CD4-positive, alpha-beta T cell treated with Interleukin-10 for 1 hour (primary cell): ENCODE measurements at places on chromosomes 11 and 22.
A peak's percentile ranks its signal among the peaks of the same experiment; 100 is the strongest.

DNA sequence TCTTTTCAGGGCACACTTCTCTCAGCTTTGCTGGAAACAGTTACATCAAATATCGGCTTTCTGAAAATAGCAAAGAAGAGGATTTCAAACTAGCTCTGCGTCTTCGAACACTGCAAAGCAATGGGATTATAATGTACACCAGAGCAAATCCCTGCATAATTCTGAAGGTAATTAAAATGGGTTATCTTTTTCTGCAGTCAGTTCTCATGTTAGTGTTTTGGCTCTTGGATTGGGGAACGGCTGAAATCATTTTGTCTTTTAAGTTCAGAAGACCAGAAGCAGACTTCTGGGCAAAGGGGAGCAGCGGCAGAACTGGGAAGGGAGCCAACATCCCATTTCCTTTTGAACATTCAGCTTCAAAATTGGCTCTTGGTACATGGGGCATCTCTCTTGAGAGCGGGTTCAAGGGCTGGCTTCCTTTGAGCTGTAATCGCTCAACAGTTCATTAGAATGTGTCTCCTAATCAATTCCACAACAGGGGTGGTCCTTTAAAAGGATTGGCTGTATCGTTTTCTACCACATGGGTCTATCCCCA is 110.2 kb upstream of the MTNR1B start:
- no peak for DNase-seq

DNA sequence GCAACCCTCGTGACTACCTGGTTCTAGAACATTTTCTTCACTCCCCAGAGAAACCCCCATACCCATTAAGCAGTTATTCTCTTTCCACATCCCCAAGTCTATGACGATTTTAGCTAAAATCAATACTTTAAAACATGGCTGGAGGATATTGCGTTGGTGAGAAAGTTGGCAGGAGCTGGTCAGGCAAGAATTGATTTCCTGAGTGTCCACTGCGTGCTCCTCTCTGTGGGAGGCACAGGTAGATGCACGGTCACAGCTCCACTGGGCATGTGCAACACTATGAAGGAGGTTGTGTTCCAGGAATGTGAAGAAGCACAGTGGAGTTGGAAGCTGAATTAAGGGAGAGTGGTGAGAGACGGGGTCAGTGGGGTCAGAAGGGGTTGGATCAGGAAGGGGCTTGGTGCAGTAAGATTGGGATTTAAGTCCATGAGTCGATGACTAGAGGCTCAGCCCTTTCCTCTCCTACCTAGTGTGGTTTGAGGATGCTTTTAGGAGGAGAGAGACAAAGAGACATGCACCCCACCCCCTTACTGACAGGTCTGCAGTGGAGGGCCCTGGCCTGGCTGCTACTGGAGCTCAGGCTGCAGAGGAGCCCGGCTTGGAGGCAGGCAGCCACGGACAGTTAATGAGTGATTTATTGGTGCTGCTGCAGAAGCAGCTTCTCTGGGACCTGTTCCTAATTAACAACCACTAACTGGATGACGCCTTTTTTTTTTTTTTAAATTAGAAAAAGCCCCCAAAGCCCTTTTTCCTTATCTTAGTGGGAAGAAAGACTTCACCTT is 395.6 kb downstream of the TENM4 start:
- DNase-seq, result no peak

DNA sequence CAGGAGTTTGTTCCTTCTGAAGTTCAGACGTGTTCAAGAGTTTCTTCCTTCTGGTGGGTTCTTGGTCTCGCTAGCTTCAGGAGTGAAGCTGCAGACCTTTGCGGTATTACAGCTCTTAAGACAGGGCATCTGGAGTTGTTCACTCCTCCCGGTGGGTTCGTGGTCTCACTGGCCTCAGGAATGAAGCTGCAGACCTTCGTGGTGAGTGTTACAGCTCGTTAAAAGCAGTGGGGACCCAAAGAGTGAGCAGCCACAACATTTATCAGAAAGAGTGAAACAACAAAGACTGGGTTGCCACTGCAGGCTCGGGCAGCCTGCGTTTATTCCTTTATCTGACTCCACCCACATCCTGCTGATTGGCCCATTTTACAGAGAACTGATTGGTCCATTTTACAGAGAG is 373.1 kb downstream of the ETS1 start:
- DNase-seq, result no peak

DNA sequence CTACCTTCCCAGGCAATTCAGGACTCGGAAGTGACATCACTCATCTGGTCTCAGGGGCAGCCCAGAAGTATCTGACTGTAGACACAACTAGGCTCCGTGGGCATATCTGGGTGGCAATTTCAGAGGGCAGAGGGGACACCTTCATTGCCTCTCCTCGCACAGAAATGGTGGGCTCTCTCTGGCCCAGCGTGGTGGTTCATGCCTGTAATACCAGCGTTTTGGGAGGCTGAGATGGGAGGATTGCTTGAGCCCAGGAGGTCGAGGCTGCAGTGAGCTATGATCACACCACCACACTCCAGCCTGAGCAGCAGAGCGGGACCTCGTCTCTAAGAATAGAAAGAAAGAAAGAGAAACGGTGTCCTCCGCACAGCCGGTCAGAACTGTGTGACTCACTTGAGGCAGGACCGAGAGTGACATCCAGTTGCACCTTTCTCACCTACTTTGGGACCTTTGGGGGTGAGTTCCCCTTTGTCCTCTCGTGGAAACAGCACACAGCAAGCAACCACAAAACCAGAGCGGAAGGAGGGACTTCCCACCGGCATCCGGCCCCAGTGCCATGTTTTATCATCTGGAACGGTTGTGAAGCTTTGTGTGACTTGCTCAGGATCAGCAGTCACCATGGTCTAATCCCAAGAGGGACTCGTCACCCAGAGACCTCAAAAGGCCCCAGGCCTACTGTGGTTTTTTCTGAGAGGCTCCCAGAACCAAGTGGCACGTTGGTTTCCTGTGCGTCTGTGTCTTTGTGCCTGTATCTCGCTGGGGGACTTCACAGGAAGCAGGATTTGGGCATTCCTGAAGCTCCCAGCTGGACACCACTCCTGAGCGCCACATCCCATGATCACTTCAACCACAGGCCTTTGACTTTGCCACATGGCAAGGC is 38.4 kb upstream of the EMID1 start:
- peak; percentile 38 for DNase-seq

- no peak for DNase-seq
These were observed 14.2 kb upstream of the SSTR3 start for GRCh38 chr22:37226514-37226913.

DNA sequence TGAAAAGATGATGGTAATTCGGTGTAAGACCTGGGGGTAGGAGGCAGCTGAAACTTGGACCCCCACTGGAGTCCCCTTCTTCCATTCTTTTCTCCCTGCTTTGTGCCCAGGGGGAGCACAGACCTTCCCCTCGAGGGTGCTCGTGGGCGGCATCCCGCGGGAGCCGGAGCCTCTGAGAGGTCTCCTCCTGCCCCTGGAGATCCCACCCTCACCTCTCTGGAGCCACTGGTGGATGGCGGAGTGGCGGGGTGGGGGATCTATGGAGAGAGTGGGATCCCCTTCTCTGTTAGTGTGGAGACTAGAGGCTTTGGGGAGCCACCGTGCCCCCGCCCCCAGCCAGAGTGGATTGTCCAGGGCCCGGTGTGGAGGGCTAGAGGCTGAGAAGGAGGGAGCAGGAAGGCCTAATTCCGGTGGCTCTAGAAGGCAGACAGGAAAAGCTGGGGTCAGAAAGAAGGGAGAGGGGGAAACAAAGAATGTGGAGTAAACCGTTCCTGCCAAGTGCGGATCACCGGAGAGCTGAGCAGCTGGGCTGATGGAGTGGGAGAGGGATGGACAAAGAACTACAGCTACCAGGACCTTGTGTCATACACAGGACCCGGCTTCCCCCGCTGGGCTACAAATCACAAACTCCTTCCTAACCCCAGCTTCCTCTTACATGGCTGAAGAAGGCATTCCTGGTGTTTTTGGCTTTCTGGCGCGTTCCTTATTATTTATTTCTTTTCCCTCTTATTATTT is 41.9 kb downstream of the KCNJ1 start:
- no peak for DNase-seq

- DNase-seq, result no peak
These were observed 11.4 kb upstream of the ANKK1 start for GRCh38 chr11:113376156-113376555.

GRCh38 chr11:121071846-121072450 is 29.1 kb upstream of the TECTA start:
- no peak for DNase-seq

DNA sequence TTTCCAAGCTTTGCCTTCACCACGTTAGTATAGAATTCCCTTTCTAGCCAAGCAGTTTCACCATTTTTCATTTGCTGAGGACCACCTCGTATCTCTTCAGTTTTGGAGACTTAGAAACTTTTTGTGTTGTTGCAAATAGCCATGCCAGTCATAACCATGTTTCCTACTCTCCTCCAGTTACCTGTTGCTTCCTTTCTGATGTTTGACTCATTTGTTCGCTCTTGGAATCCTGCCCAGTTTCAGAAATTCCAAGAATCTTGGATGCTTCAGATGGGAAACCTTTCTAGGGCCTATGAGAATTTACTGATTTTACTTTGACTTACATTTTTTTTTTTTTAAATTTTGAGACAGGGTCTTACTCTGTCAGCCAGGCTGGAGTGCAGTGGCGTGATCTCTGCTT is 65.4 kb downstream of the PPP6R3 start:
- no peak for DNase-seq

GRCh38 chr11:58784995-58785394 is 53.3 kb upstream of the GLYAT start:
- DNase-seq, result no peak

GRCh38 chr11:43223026-43223425 is 88.8 kb upstream of the API5 start:
- no peak for DNase-seq

DNA sequence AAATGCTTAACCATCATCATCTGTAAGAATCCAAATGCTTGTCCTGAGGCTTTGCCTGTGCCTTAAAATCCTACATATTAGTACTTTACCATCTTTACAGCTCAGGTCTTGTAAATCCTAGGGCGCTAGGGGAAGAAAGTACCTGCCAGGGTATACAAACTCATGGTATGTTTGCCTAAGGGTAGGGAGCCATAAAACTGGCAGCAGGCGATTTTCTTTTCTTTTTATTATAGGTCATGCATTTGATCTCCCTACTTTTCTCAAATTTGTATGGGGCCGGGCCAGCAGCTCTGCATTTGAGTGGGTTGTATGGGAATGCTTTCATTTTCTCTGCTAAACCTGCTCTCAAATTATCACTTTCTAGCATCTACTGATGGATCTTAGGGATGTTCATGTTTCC is 24.0 kb upstream of the ZBED5 start:
- no peak for DNase-seq

DNA sequence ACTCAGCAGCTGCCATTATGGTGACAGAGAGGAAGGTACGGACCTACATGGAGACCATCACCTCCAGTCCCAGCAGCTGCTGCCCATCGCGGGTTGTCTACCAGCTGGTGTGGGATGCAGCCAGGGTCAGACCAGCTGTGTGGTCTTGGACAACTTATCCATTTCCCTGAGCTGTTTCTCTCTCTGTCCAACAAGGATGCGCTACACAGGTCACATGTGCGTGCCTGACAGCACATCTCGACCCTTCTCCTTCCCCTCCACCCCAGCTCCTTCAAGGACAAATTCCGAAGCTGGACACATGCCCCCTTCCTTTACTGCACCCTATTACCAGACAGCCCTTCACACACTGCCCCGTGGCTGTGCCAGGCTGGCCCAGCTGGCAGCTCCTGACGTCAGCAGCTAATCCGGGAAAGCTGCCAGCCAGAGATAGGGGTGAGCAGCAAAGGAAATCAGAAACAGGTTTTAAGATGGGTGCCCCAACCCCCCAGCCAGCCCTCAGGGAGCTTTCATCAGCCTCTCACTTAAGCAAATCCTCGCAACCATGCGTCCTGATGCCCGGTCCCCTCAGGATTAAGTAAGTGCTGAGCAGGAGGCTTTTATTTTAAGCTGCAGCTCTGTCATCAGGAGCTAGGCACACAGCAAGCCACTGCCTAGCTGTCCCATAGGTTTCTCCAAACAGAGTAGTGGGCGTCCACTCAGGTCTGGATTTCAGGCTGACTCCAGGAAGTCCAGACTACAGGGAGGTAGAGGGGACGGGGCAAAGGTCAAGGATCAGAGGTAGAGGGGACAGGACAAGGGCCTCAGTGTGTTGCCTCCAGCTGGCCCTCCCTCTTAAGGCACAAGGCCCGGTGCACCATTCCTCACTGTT is 20.3 kb downstream of the TEF start:
- no peak for DNase-seq

DNA sequence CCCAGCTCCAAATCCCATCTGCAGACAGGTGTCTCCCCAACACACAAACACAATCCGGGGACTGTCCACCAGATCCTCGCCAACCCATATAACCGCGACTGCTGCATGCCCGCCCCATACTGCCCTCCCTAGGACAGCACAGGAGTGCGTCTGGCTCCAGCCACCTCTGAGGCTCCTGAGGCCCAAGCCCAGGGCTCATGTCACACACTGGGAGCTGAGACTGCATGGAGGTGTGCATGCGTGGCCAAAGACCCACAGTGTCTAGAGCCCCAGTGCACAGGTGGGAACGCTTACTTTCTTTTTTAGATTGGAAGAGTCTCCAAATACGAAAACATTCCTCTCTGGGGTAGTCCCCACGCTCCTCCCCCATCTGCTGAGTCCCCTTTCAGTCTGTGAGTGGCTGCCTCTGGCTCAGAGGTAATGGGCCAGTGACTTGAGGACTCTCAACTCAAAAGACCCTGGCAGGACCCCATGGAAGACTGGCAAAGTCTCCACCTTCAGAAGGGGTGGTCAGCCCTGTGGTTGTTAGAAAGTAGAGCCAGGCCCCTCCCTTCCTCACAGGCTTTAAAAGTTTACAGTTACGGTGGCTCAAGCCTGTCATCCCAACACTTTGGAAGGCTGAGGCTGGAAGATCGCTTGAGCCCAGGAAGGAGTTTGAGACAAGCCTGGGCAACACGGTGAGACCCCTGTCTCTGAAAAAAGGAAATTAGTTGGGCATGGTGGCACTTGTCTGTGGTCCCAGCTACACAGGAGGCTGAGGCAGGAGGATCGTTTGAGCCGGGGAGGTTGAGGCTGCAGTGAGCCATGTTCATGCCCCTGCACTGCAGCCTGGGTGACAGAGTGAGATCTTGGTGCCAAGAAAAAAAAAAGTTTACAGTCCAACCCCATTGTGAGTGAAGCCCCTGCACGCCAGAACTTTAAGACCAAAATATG is 2.3 kb downstream of the CBX7 start:
- no peak for DNase-seq

DNA sequence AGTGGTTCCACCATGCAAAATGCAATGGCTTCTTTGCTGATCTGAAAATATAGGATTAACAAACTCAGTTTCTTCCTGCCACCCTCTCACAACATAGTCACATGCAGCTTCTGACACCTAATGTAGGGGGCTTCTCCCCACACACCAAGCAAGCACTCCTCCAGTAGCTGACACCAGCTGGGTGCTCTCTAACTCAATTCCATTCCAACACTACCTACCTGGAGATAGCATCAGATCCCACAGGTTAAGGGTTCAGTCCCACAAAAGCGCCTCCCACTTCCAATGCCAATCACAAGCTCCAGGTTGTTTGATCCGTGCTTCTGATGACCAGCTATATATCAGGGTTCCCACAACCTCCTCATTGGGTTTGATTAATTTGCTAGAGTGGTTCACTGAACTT is 31.8 kb upstream of the NNMT start:
- no peak for DNase-seq

GRCh38 chr11:124194293-124195188 is 11.4 kb downstream of the OR10D3 start:
- DNase-seq, result no peak
